ENCODE measurements at places on chromosomes 4 and X.

DNA sequence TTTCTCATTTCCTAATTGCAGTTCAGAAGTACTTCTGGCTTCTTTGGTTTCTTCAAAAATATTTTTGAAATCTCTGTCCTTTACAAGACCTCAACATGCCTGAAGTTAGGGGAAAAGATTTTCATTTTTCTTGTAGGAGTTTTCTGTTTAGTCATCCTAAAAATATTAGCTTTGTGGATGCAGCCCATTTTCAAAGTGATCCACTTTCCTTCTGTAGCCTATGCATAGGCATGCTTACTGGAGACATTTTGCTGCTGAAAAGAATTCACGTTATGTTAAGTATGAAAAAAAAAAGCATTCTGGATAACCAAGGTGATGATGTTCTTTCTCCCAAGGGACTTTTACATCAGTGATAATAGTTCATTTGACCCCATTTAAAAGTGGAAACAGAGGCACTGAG, 245.6 kb downstream of the THOC2 start:
- DNase-seq, result no peak

- no peak for DNase-seq
Observed at GRCh38 chr4:82753725-82754410, 44.7 kb downstream of the SCD5 start.

- DNase-seq, result no peak
Observed at GRCh38 chr4:100314057-100314456, 123.8 kb upstream of the DDIT4L start.

DNA sequence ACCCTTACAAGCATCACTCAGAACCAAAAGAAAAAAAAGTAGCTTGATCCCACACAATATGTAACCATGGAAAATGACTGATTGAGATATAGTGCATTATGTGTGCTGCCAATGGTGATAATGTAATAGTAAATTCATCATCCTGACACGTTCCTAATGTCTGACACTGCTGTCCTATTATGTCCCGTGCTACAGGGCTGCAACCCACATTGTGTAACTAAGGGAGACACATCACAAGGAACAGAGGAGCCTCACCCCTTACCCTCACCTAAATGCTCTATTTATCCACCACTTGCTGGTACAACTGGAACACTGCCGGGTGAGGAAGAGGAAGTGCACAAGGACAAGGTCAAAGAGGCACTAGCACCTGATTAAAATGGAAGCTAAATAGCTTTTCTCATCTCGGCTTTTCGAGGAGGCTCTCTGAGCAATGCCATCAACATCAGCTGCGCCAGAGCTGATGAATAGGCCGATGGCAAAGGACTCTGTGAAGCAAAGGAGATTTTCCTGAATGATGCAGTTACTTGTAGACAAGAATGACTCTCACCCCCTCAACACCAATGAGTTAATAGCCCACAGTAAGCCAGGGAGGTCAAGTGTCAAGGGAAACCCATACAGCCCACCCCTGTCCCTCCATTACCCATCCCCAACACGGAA, 181.6 kb downstream of the HNRNPD start:
- DNase-seq, result no peak

DNA sequence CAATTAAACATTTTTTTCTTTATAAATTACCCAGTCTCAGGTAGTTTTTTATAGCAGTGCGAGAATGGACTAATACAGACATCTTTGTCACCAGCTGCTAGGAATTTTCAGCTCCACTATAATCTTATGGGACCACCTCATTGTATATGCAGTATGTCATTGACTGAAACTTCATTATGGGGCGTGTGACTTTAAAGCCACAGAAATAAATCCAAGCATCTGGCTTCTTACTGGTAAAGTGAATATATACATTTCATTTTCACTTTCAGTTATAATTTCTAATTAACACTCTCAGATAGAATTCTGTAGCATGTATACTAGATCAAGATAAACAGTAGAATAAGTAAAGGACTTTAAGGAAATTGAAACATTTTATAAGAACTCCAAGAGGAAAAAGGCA, 21.9 kb downstream of the IL15 start:
- DNase-seq, result no peak

DNA sequence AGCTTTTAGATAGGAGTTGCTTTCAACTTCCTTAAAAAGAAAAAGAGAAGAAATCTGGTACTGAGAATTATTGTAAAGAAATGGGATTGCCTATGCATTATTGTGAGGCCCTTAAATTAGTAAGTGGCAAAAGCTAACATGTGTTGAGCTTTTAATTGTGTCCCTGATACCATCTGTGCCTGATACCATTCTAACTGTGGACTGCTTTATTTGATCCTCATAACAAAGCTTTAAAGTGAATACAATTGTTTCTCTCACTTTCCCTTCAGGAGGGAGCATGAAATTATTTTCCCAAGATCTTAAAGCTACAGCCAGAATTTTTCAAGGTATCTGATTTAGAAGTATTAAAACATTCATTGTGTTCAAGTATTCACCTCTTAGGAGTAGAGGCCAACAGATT, 9.9 kb downstream of the KCTD8 start:
- no peak for DNase-seq

GRCh38 chr4:77959566-77960338, 97.1 kb downstream of the MRPL1 start:
- no peak for DNase-seq

GRCh38 chrX:76915836-76916235, 488.3 kb downstream of the MAGEE1 start:
- DNase-seq, result no peak

DNA sequence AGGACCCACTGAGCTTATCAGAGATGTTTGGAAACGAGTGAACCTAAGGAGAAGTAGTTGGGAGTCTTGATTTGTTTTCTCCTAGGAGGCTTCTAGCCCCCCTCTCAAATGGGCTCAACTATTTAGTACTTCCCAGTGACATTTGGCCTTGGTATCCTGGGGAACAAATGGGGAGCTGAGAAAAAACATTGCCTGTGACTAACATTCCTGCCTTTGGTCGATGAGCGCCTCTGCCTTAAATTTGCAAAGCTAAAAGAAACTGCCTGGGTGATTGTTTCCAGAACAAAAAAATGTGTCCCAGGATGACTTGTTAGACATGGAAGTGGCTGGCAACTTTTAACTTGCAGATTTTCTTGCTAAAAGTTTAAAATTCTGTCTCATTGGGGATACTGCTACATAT, 58.8 kb upstream of the IGFBP7 start:
- DNase-seq, result no peak

GRCh38 chr4:187208651-187209050, 485.0 kb upstream of the FAT1 start:
- no peak for DNase-seq

GRCh38 chr4:169716677-169717076, 41.1 kb downstream of the HPF1 start:
- DNase-seq, result no peak

GRCh38 chrX:47169273-47169672, 24.3 kb downstream of the RBM10 start:
- DNase-seq, result no peak

GRCh38 chrX:136475236-136475635, 12.5 kb upstream of the BRS3 start:
- no peak for DNase-seq
